ENCODE measurements at places on chromosomes 7 and 10. TPM values are rescaled to one million over a fixed set of nuclear protein-coding genes. Genes with fewer than 3 reads are reported as not detected.

Gene TUBAL3
- 0.40 TPM for total RNA-seq

Gene BAIAP2L1
- total RNA-seq = 46.8 TPM

Gene GNAT3
- total RNA-seq = not detected

Gene FAM25G
- not detected for total RNA-seq

Gene RAMP3
- 11.6 TPM for total RNA-seq

Gene MKI67
- 12.0 TPM for total RNA-seq

- peaks cover 18% of the 10 kb centered on the region for H3K4me1 ChIP-seq
- peaks cover 23% of the 10 kb centered on the region for H3K27me3 ChIP-seq
- peak within 1 kb of the TSS; percentile 54 for H3K4me3 ChIP-seq
- no peaks in the 10 kb centered on the region for H3K36me3 ChIP-seq
Measured at GRCh38 chr7:149773446-149774236, at the start of gene ZNF467. TSS of gene ZNF467 (minus strand) at chr7:149773588. CDS start at chr7:149771032, 2,556 bp downstream.

DNA sequence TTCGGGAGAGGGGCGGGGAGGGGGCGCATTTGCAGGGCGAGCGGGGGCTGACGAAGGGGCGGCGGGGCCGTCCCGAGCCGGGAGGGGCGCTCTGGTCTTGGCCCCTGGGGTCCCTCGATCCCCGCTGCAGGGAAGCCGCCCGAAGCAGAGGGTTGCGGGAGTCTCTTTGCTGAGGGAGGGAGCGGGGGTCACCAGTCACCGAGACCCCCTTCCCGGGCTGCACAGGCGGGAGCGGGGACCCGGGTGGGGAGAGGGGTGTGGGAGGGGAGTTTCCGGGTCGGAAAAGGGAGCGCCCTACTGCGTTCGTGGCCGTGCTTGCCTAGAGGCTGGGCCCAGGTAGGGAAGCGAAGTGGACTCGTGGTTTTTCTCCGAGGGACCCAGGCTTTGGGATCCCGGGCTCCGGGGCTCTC, 422 bp downstream of the AP1S1 start:
- peaks cover 14% of the 10 kb centered on the region for H3K4me1 ChIP-seq
- peak overlapping the region; percentile 85 for H3K27ac ChIP-seq
- H3K36me3 ChIP-seq = no peaks in the 10 kb centered on the region
- H3K4me3 ChIP-seq = peak overlapping the region; percentile 96
- no peaks in the 10 kb centered on the region for H3K27me3 ChIP-seq

- H3K27me3 ChIP-seq = no peaks in the 10 kb centered on the region
- no peak for DNase-seq
- H3K4me1 ChIP-seq = peaks cover 5% of the 10 kb centered on the region
- H3K4me3 ChIP-seq = no peak overlapping the region
- H3K36me3 ChIP-seq = no peaks in the 10 kb centered on the region
Measured at GRCh38 chr7:886626-887487, 10.5 kb downstream of the GET4 start.

- no peak for DNase-seq
- no peak overlapping the region for H3K4me3 ChIP-seq
- H3K27me3 ChIP-seq = no peaks in the 10 kb centered on the region
- H3K27ac ChIP-seq = no peak overlapping the region
Measured at GRCh38 chr7:12954380-12955033, 267.1 kb downstream of the ARL4A start.

GRCh38 chr10:125073996-125074395, 86.4 kb downstream of the CTBP2 start:
- H3K27me3 ChIP-seq = no peaks in the 10 kb centered on the region
- peaks cover under 1% of the 10 kb centered on the region for H3K4me1 ChIP-seq
- no peak overlapping the region for H3K4me3 ChIP-seq
- no peak for DNase-seq

DNA sequence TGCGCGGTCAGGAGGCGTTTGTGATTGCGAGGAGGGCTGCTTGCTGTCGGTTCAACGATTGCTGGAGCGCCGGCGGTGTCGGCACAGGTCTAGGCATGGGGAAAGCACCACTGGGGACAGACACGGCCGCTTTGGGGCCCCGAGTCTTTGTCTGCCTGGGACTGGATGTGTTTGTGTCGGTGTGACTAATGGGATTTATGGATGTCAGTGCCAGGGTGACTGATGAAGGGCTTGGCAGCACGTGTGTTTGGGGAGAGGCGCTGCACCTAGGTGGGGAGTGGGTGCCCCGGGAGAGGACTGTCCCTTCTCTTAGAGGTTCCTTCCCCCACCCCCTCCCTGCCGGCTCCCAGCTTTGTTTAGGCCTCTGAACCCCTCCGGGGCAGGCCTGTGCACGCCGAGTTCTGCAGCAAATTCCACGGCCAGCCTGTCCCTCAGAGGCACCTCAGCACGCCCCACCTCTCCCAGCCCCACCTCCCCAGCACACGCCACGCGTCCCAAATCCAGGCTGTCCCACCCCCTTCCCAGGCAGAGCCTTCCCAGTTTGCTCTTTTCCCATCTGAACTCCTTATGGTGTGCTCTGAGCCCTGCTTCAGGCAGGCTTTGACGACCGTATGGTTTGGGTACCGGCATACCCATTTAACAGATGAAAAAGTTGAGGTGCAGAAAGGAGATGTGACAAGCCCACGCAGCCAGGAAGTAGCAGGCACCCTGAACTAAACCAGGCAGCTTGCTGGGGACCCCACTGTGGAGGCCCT, 6.4 kb upstream of the TNRC18 start:
- peaks cover 10% of the 10 kb centered on the region for H3K4me1 ChIP-seq
- peak overlapping the region; percentile 96 for H3K27ac ChIP-seq
- H3K36me3 ChIP-seq = no peaks in the 10 kb centered on the region
- peak overlapping the region; percentile 89 for H3K4me3 ChIP-seq
- peak; percentile 69 for DNase-seq
- no peaks in the 10 kb centered on the region for H3K27me3 ChIP-seq

DNA sequence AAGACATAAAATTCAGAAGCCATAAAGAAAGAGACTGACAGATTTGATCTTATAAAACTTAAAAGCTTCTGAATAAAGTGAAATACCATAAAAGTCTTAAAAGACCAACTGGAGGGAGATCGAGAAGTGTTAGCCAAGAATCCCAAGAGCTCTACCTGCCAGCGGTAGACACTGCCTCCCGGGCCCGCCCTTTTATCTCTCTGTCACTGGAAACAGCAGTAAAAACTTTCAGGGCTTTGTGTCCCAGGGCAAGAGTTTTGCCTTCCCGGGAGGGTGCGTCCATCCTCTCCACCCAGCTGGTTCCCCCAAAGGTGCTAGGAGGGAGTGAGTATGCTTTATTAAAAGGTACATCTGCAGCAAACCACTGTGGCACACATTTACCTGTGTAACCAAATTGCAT, 5.8 kb downstream of the PLA2G12B start:
- H3K4me3 ChIP-seq = no peak overlapping the region
- H3K4me1 ChIP-seq = no peaks in the 10 kb centered on the region

DNA sequence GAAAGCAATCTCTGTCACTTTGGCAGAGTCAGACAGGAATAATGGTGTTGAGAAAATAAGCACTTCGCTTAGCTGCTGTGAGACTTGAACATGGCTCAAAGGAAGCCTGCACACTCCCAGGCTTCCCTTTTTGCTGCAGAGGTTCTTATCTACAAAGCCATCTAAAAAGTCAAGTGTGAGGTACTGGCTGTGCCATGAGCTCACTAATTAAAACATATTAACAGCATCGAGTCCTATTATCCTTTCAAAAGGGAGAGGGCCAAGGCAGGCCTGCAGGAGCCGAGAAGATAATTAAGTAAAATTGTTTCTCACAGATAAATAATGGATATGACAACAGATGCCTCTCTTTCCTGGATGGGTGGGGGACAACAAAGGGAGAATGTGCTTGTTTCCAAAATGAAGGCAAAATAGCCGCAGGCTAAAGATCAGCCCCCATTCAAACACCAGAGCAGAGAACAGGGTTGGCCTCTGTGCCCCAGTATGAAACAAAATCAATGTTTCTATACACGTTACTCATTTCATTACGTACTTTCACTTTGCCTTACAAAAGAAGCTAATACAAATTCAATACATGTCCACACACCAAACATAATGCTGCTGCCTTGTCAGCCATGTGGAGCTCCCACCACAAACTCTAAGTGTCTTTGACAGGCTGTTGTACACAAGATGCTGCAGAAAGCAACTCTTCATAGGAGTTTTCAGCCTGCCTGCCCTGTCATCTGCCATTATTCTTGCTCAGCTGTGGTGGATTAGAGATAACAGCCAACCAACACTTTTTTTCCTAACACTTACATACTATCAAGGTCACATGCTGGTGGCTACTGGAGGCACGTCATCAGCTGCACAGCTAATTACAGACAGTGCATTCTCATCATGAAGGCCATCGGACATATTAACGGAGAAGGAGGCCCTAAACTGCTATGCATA, 55.3 kb downstream of the ELAPOR2 start:
- no peak overlapping the region for H3K4me3 ChIP-seq
- no peak overlapping the region for H3K27ac ChIP-seq
- H3K4me1 ChIP-seq = peaks cover 4% of the 10 kb centered on the region
- H3K36me3 ChIP-seq = no peaks in the 10 kb centered on the region
- H3K27me3 ChIP-seq = no peaks in the 10 kb centered on the region
- DNase-seq = no peak

GRCh38 chr7:7803715-7804178, 85.3 kb upstream of the RPA3 start:
- no peaks in the 10 kb centered on the region for H3K36me3 ChIP-seq
- H3K27ac ChIP-seq = no peak overlapping the region
- no peaks in the 10 kb centered on the region for H3K4me1 ChIP-seq
- H3K4me3 ChIP-seq = no peak overlapping the region
- DNase-seq = no peak

DNA sequence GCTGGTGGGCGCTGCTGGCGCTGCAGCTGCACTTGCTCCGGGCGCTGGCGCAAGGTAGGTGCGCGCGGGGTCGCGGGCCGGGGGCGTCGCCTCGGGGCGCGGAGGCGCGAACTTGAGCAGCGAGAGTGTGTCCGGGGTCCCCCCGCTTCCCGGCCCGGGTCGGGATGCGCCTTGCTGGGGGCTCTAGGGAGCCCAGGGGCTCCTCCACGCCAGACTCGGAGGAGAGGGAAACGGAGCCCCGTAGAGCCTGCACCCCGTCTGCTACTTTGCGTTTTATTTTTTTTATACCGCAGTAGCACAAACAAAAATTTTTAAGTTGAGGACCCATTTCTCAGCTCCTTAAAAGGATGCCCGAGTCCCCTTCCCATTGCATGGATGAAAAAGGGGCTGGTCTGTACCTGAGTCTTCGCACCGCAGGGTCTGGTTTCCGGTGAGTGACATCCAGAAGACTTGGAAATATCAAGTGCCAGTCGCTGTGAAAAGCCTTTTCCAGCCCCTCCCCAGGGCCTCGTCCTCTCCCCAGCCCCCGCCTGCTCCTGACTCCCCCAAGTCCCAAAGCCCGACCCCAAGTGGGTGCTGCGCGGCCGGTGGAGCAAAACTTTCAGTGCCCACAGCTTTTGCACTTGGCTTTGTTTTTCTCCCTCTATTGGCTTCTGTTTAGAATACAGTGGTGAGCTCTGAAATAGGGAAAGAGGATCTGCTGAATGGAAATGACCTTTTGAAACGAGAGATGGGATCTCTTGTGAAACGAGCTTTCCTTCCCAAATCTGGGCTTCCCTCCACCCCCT, 973 bp downstream of the SDK1 start:
- peaks cover 6% of the 10 kb centered on the region for H3K4me1 ChIP-seq
- no peaks in the 10 kb centered on the region for H3K36me3 ChIP-seq
- H3K27ac ChIP-seq = peak overlapping the region; percentile 64
- H3K4me3 ChIP-seq = peak overlapping the region; percentile 74
- DNase-seq = no peak
- peaks cover 21% of the 10 kb centered on the region for H3K27me3 ChIP-seq

DNA sequence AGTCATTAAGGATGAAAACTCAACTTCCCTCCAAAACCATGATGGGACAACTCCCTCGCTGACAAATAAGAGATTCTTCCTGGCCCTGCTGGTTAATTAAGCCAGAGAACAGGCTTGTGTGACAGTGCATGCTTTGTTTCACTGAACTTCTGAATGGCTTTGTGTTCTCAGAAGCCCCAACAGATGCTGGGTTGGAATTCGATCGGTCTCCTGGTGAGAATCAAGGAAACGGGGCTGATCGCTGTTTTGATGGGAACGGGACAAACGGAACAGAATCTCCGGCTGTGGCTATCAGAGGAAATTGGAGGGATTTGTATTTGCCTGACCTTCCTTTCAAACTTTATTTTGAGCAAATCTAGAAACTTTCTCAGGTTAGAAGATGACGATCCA, 145.0 kb downstream of the RNF216 start:
- H3K4me3 ChIP-seq = no peak overlapping the region
- peaks cover 53% of the 10 kb centered on the region for H3K4me1 ChIP-seq
- H3K27ac ChIP-seq = peak overlapping the region; percentile 80
- H3K27me3 ChIP-seq = no peaks in the 10 kb centered on the region

DNA sequence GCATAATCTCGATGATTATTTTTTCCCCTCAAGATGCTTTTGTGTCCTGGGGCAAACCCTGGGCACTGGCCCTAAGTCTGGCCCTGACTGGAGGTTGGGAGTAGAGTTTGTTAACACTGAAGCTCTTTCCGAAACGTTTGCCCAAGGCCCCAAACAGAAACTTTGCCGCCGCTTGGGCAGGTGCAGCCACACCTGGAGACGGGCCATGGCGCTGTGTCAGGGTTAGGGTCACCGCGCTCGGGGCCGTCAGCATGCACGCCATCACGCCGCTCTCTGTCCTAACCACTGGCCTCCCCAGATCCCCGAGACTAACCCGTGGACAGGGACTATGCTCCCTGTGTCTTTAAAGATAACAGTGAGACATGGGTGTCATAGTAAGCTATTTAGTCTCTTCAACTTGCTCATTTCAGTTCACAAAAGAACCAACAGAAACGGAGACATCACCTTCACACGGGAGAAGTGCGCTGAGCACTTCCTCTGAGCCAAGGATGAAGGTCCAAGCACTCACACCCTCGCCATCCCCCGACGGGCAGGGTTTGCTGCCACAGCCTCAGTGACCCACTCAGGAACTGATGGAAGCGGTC, 85.3 kb upstream of the DIP2C start:
- no peak for DNase-seq
- H3K27ac ChIP-seq = no peak overlapping the region
- no peaks in the 10 kb centered on the region for H3K4me1 ChIP-seq
- no peaks in the 10 kb centered on the region for H3K36me3 ChIP-seq
- H3K4me3 ChIP-seq = no peak overlapping the region

DNA sequence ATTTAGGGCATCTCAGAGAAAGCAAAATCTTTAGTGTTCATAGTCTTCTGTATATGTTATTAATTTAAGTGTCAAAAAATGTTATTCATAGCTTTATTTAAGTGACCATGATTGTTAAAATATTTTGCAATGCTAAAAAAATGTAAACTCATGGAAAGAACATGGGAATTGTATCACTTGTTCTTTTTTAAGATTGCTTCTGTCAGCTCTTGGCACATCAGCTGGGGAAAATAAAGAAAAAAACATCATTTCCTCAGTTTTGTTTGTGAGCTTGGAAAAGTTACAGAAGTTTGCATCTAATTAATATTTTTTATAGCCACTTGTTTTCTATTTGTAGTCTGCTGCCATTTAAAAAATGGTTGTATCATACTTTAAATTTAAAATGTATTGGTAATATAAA, 285.9 kb upstream of the CSTF2T start:
- H3K27ac ChIP-seq = no peak overlapping the region
- no peaks in the 10 kb centered on the region for H3K36me3 ChIP-seq
- H3K4me1 ChIP-seq = no peaks in the 10 kb centered on the region
- H3K27me3 ChIP-seq = no peaks in the 10 kb centered on the region

- no peak overlapping the region for H3K27ac ChIP-seq
- H3K27me3 ChIP-seq = peaks cover 66% of the 10 kb centered on the region
- no peaks in the 10 kb centered on the region for H3K4me1 ChIP-seq
- H3K4me3 ChIP-seq = no peak overlapping the region
- no peaks in the 10 kb centered on the region for H3K36me3 ChIP-seq
- no peak for DNase-seq
Measured at GRCh38 chr10:49768329-49768728, 6.2 kb upstream of the OGDHL start.
